ENCODE measurements at places on chromosomes 12 and 14.

- no peak for DNase-seq
Observed at GRCh38 chr12:11786638-11787365, 137.3 kb downstream of the ETV6 start.

- no peak for DNase-seq
Observed at GRCh38 chr12:8844665-8845064, 22.2 kb downstream of the A2ML1 start.

DNA sequence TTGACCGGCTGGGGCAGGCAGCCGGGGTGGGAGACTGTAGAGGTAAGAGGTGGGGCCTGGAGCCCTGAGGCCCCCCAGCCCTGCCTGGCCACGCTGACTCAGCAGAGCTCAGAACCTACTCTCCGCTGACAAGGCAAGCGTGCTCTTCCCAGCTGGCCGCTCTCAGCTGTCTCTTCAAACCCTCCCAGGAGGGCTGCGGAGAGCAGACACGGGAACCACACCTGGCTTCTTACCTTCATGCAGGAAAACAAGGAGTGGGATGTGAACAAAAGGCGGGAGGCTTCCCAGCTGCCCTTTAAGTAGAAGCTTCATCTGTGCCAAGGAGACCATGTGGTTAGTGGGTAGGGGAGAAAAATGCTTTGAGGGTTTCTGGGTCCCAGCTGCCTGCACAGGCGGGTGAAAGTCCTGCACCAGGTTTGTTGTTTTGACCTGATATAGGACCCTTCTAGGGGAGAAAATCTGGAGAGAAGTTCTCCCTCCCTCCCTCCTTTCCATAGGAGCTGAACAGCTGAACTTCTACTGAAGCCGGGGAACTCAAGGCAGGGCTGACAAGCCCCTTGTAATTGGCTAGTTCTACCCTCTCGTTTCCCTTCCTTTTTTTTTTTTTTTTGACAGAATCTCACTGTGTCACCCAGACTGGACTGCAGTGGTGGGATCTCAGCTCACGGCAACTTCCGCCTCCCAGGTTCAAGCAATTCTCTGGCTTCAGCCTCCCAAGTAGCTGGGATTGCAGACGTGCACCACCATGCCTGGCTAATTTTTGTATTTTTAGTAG, 12.8 kb upstream of the TESC start:
- no peak for DNase-seq

- peak; percentile 28 for DNase-seq
Observed at GRCh38 chr12:113152835-113153814, 3.6 kb downstream of the CFAP73 start.

- DNase-seq: no peak
Observed at GRCh38 chr14:64953310-64953654, 10.7 kb upstream of the GPX2 start.

DNA sequence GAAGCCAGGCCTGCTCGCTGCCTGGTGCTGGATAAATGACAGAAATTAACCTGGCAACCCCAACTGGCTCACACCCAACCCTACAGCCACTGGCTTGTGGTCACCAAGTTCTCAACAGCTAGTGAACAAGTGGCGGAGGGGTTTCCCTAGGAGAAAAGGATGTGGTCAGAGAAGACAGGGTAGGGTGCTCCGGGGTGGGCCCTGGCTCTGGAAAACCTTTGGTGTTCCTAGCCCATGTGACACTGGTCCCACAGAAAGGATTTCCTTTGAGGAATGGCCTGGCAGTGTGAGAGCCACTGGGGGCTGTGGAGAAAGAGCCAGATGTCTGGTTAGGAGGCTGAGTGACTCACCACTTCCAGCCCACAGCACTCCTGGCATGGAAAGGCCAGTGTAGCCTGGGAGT, 8.7 kb downstream of the SYNE3 start:
- no peak for DNase-seq

GRCh38 chr12:3491938-3492792, 1.2 kb downstream of the PRMT8 start:
- DNase-seq: no peak

- DNase-seq: no peak
Observed at GRCh38 chr14:90118027-90118426, 56.2 kb downstream of the KCNK13 start.

Measured in AG09319 (cell line).